HEK293T (cell line): ENCODE measurements at places on chromosomes 7 and 10.

DNA sequence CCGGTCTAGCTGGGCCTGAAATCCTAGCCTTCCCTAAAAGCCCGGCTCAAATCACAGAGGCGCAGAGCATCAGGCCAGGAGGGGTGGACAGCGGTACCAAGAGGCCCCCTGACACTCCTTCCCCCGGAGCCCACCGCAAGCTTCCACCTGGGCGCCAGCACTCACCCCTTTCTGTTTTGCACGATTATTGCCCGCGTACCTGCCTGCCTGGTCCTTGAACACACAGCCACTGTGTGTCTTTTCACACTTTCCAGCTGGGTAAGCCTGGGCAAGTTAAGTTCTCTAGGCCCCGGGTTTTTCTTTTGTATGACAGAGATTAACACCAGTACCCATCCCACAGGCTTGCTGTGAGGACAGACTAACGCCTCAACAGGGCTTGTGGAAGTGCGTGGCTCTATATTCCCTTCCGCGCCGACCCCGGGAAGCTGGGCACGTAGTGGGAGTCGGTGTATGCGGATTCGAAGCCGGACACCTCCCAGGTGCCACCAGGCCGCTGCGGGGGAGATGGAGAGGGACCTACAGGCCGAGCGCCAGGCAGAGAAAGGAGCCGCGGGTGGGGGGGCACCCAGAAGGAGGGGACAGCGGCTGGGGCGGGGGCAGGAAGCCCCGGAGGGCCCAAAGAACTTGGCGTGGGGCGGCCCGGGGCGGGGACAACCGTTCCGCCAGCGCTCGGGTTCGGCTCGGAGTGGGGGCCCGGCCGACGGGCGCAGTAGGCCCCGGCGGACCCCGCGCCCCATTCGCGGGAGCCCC lies 792 bp downstream of the ZNF746 start:
- peak; percentile 54 for DNase-seq

DNA sequence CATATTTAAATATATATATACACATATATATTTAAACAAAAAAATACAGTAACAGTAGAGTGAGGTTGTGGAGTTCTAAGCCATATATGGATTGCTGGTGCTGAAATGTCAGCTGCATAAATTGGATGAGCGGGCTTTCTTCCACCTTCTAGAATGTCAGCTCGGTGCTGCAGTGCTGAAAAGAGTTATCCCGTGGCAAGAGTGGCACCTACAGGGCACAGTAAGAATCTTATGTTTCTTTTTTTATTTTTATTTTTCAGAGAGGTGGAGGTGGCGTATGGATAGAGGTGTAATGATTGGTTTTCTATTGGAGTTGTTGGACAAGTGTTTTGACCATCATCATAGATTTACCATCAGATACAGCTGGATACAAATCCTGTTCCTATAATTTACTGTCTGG lies 86.2 kb upstream of the DYNC1I1 start:
- peak; percentile 23 for DNase-seq

- DNase-seq = no peak
Measured at GRCh38 chr10:42795701-42796100, 13.1 kb downstream of the BMS1 start.

GRCh38 chr7:2717293-2718261 lies 29.6 kb downstream of the AMZ1 start:
- DNase-seq = peak; percentile 56

DNA sequence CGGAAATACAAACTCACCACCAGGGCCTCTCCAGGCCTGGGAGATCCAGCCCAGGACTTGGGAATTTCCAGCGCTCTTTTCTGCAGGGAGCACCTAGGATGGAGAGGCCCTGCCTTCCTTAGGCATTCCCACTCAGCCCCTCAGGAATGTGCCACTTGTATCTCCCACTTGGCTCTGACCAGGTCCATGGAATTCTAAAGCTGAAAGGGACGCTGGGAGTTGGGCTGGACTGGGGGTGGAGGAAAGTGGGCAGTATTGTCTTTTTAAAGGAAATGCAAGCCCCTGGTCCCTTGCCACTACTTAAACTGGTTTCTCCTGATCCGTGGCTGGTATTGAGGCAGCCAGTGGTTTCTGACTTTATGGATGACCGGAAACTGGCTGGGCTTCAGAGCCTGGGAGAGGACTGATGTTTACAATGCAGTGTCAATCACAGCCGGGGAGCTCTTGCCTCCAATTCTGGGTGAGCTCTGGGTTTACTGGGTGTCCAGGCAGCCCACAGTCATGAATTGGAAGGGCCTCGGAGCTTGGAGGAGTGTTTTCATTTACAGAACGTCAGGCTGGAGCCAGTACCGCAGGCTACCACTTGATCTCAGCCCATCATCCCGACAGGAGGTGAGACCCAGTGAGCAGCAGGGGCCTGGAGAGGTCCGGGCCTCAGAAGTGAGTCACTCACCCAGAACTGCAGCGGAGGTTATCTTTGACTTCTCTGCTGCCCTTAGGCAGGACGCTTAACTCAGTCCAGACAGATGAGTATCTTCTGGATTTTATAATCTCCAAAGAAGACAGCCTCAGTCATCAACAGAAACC lies 27.3 kb downstream of the AGAP3 start:
- peak; percentile 63 for DNase-seq

GRCh38 chr10:117801691-117802090 lies 245.1 kb downstream of the RAB11FIP2 start:
- no peak for DNase-seq
